ENCODE measurements at places on chromosomes 7 and 10.

DNA sequence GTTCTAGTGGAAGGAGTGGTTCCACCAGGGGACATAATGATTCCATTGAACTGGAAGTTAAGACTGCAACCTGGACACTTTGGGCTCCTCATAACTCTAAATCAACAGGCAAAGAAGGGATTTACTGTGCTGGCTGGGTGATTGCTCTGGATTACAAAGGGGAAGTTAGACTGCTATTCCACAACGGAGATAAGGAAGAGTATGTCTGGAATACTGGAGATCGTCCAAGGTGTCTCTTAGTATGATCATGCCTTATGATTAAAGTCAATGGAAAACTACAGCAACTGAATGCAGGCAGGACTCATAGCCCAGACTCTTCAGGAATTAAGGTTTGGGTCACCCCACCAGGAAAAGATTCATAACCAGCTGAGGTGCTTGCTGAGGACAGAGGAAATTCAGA lies 310.6 kb upstream of the MGMT start:
- no peak for DNase-seq

GRCh38 chr10:58356756-58357155 lies 21.9 kb downstream of the UBE2D1 start:
- DNase-seq, result no peak

GRCh38 chr7:152522571-152523067 lies 86.8 kb upstream of the KMT2C start:
- DNase-seq, result peak; percentile 44

DNA sequence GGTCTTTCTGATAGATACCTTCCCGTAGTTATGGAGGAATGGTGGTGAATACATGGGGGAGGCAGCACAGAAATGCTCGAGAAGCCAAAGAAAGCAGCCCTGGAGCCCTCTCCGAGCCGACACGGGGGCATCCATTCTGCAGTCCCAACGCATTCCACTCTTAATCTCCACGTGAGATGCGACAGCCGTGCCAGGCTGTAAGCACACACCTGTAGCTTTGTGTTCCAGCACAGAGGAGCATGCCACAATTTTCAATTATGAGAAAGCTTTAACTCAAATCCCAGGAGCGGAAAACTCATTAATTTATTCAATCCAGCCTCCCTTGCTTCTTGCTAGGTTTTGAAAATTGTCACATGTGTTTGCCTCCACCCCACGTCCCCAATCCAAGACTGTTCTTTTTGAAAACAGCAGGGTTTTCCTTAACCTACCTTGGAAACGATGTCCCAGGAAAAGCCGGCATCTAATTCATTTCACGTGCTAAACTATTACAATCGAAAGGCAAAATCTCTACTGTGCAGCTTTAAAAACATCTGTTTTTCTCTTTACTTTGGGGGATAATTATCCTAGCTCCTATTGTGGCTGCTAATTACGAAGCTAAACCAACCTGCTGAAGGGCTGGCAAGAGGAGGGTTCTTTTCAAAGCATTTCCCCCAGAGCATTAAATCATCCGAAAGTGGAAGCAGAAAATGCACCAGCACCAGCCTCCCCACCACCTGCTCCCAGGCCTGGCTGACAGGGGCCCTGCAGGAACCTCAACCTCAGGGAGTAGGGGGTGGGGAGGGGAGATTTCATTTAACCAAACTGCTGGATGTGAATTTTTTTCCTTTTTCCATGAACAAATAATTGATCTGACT lies 56.0 kb upstream of the CHST15 start:
- peak; percentile 91 for DNase-seq

DNA sequence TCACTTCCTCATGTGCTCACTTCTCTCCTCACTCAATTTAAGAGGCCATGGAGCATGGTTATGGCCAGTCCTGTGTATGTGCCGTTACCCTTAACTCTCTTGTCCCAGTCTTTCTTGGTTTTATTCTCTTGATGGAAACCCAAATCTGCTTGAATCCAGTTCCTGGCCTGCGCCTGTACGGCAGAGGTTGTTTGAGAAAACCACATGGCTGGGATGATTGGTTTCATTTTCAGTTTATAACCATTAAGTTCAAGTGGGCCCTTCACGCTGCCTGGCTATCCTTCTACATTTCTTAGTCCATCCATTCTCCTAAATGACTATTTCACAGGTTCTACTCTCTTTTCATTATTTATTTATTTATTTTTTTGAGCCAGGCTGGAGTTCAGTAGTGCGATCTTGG lies 1.6 kb upstream of the ZNF239 start:
- no peak for DNase-seq

DNA sequence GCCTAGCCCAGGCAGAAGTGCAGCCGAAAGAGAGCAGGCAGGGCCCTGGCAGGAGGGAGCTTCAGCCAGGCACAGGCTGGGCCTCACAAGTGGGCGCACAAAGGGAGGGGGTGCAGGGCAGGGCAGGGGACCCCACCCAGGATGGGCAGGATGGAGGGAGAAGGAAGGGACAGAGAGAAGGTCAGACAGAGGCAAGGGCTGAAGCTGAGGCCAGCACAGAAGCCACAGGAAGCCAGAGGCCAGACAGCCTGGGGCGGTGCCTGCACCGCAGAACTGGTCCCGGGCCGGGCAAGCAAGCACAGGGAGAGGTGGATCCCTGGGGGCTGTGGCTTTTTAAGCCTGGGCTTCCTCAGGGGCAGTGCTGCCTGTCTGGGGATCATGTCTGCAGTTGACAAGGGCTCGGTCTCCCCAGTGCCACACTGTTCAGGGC lies 16.7 kb downstream of the NOS3 start:
- DNase-seq, result no peak

DNA sequence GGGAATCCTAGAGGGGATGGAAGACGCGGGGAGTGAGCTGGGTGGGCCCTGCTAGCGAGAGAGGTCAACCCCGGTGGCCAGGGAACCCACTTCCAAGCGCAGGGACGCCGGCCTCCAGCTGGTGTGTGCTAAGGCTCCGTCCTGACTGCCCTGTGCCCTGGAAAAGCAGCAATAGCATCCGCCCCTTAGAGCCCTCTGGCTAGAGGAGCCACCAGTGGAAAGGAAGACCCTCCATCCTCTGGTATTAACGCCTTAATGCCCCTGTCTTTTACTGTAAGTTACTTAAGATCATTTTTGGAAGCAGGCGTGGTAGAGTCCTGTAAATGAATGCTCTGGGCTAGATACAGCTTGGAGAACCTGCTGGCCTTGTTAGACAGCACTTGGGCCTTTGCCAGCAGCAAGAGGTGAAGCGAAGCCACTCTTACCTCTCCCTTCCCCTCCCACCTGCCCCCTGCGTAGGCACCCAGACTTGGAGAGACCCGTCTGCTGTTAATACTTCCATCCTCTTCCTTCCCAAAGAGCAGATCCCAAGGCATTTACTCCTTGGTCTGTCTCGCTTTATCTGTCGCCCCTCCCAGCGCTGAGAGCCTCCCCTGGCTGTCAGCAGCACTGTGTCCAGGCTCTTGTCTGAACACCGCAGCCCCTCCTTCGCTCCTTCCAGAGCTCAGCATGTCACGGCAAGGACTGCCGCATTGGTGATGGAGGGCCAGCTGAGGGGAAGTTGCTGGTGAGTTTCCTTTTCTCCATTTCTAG lies 4.6 kb downstream of the REPIN1 start:
- DNase-seq, result no peak

Data from NCI-H2081 treated with DMSO at 0.1 percent for 48 hours (cell line).